ENCODE measurements at places on chromosomes 16 and 17. TPM values are rescaled to one million over a fixed set of nuclear protein-coding genes. Genes with fewer than 3 reads are reported as not detected.

The CCL3 gene
- total RNA-seq, result 7.9 TPM

The CAVIN1 gene
- total RNA-seq, result 178 TPM

The AGRP gene
- total RNA-seq, result not detected

The MYCBPAP gene
- 1.6 TPM for total RNA-seq

The HAP1 gene
- total RNA-seq, result 0.49 TPM

The SCIMP gene
- 0.99 TPM for total RNA-seq

All from skin of body (tissue), 3 donors.